Tibial artery (tissue), 4 donors: ENCODE measurements at places on chromosomes 1 and 21.
A peak's percentile ranks its signal among the peaks of the same experiment; 100 is the strongest.

DNA sequence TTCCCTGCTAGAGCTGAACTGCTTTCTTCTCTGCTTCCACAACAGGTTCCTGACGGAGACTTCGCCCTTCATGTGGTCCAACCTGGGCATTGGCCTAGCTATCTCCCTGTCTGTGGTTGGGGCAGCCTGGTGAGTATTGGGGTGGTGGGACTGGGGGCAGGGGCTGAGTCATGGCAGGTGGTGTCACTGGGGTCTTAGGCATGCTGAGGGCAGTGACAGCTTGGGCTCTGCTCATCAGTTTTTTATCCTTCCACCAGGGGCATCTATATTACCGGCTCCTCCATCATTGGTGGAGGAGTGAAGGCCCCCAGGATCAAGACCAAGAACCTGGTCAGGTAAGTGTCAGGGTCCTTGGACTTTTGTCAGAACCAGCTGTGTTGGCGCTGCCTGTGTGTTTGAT lies 1.3 kb downstream of the ATP6V0B start:
- no peak for DNase-seq

DNA sequence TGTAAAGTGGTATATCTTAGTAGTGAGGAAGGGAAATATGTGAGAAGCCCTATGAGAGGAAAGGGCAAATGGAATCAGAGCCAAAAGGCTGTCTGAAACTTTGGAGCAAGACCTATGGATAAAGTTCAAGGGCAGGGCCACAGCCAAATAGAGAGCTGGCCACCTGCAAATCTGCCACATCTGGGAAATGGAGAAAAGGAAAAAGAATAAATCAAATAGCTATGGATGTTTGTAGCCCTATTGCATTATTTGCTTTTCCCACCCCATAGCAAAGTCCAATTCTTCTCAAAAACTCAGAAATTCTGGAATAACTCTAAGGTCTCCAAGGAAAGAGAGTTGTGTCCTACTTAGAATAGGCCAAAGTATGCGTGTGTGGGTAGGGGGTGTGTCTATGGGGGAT lies 4.0 kb upstream of the HLX start:
- no peak for DNase-seq

DNA sequence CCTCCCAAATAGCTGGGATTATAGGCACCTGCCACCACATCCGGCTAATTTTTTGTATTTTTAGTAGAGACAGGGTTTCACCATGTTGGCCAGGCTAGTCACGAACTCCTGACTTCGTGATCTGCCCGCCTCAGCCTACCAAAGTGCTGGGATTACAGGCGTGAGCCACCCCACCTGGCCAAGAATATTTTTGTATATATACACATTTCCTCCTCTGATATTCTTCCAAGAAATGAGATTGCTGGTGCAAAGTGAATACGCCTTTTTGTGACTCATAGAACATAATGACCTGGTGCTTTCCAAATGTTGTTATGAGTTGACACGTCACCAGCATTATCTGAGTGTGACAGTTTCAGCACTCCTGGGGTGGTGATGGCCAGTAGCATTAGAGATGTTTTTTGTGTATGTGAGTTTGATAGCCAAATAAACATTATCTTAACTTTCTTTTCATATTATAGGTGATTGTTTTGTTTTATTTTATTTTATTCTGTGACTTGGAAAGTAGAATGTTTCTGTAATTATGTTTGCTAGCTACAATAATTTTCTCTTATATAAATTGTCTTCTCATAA lies 54.9 kb downstream of the KCNK1 start:
- DNase-seq: no peak

DNA sequence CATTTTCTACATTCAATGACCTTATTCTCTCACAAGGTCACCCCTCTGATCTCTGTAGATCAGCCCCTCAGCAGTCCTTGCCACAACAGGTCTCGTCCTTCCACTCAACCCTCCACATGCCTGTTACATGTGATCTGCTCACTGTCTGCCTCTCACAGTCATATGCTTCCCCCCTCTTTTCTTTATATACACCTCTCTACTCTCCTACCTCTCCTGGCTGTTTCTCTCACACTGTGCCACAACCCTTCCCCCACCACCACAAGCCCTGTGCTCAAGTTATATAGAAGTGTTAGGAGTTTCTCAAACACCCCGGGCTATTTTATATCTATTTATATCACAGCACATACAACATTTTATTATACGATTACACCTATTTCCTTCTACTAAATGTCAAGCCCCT lies 12.6 kb downstream of the B3GALNT2 start:
- DNase-seq: no peak

DNA sequence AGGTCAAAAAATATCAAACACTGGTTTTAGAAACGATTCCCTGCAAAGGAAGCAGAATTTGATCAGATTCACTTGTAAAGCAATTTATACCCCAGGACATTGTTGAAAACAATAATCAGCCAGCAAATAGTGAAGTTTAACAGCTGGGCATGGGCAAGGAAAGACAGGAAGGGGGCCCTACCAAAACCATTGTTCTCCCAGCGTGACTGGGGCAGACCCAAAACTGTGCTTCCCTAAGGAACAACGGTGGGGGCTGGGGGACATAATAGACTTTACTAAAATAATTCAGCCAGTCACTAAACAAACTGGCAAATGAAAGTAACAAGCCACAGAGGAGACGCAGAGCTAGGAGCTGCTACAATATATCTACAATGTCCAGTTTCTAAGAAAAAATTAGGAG lies 100.2 kb downstream of the AHCTF1 start:
- no peak for DNase-seq

GRCh38 chr1:78787544-78787943 lies 137.9 kb downstream of the IFI44 start:
- no peak for DNase-seq

DNA sequence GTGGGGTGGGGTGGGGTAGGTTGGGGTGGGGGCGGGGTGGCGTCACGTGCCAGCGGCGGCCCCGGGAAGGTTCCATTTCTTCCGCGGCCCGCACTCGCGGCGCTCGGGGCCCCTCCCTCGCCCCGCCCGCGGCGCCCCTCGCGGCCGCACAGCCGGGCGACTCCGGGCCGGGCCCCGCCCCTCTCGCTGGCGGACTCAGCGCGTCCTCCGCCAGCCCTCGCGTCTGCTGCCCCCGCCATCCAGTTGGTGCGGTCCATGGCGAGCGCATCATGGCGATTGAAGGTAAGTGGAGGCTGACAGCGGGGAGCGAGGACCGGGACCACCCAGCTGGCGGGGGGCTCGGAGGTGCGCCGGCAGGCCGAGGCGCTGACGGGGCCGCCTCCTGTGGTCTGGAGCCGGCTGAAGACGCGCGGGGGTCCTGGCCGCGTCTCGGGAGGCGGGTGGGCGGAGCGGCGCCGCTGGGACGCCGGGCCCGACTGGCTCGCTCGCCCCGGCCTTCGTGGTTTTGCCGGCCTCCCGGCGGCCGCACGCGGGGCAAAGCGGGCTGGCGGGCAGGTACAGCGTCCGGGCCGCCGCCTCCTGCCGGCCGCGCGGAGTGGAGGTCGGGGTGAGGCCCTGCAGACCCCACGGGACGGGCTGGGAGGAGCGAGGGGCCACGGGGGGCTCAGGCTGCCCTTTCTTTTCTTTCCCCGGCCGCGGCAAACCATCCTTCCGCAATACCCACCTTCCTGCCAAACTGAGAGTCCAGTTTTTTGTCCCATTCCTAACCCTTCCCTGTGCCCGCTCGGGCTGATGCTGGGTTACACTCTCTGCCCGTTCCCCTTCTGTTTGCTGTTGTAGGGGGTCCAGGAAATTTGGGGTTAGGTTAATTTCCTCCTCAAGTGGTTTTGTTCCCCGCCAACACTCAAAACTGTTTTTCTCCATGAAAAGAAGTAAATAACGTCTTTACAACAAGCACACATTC lies at the start of gene SYT14:
TSS of gene SYT14 (plus strand) at position 222 of the 964 bp plus-strand sequence. CDS start at position 270, 48 bp downstream.
- no peak for DNase-seq

DNA sequence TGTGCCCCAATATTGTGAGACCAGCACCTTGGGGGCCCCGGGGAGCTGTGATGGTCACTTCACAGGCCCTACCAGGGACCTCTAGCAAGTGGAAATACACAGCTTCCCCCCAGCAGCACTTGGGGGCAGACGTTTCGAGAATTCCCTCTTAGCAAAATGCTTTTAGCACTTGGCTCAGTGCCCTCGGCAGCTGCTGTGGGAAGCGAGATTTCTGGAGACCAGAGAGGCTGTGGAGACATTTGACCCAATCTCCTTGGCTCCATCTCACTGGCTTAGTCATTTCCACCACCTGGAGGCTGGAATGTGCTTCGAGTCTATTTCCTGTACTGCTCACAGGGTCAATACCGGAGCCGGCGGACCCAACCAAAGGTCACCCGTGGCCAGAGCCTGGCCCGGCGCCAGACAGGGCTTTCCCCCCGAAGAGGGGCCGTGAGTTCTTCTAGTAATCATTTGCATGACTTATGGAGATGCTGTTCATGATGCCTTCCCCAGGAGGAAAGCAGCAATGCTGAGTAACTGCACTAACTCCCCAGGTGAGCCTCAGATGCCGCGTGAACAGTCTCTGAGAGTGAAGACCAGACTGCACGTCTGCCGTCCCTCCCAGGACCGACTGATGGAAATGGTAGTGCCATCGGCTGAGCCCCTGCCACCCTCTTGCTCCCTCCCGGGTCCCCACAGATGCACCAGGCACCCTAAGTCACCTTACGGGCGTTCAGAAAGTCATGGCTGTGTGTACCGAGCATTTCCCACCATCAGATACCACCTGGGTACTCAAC lies 4.4 kb upstream of the C2CD2 start:
- DNase-seq: peak; percentile 89

DNA sequence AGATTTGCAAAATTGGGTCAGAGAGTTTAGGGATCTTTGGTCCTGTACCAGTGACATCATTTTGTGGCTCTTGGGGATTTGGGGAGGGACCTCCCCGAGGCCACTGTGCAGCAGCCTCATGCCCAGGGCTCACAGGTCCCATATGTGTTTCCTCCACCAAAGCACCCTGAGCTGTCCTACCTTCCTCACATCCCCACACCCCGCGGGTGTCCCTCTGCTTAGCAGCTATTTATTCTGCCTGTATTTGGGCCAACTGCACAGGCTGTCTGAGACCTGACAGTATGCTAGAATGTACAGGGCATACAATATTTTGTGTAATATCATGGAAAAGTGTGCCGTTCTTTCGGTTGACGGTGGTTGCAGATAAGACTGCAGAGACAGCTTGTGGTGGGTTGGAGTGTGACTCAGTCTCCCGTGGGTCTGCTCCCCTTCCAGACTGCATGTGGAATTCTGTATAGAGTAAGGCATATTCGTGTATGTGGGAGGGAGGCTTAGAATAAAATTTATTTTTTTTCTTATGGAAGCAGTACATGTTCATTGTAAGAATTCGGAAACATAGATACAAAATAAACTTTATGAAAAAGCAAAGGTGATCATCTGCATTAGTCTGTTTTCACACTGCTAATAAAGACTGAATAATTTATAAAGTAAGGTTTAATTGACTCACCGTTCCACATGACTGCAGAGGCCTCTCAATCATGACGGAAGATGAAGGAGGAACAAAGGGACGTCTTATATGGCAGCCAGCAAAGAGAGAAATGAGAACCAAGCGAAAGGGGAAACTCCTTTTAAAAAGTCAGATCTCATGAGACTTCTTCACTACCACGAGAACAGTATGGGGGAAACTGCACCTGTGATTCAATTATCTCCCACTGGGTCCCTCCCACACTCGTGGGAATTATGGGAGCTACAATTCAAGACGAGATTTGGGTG lies 84.4 kb downstream of the ADARB1 start:
- no peak for DNase-seq

GRCh38 chr1:51969038-51969705 lies 21.3 kb downstream of the RAB3B start:
- no peak for DNase-seq

DNA sequence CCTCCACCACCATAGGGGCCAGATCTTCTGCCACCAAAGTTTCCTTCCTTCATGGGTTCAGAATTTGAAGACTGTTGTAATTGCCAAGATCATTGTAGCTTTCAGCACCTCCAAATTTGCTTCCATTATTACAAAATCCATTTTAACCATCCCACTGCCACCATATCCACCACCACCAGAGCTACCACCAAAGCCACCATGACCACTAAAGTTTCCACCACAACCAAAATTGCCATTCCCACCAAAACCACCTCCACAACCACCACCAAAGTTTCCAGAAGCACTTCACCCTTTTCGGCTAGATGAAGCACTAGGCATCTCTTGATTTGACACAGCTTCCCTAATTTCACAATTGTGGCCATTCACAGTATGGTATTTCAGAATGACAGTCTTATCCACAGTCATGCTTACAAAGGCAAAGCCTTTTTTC lies 45.2 kb downstream of the SLC30A7 start:
- no peak for DNase-seq

DNA sequence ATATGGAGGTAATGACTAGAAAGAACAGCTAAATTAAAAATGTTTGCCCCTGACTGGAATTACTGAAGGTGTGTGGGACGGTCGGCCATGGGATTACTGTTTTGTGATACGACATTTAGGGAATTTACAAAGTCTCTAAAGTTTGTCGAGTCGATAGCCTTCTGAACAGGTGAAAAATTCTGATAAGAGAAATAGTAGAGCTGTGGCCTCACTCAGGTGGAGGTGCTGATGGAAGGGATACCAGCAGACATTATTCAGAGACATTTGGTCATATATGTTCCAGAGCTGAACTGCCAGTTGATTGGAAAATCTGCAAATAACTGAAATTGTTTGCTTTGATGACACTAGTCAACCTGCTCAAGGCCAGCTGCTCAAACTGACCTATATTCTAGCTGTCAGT lies 71.1 kb downstream of the ADCY10 start:
- no peak for DNase-seq

- peak; percentile 24 for DNase-seq
These were observed 300 bp downstream of the USP24 start for GRCh38 chr1:55214934-55215193.

DNA sequence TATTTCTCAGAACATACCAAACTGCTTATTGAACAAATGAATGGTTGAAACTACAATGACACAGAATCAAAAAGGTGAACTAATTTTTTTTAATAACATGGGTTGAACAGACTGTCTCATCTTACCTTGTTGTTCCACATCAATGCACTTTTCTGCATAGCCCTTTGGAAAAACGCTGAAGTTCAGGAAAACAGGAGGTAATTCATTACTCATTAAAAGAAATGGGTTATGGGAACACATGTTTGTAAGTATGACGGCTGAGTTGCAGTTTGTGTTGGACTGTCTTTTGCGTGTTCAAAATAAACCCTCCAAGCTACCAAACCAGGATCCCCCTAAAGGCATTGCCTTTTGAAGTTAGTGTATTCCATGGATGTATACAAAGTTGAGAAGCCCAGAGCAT lies 514.9 kb upstream of the PKN2 start:
- no peak for DNase-seq

GRCh38 chr1:100391675-100392074 lies 39.4 kb downstream of the CDC14A start:
- no peak for DNase-seq

DNA sequence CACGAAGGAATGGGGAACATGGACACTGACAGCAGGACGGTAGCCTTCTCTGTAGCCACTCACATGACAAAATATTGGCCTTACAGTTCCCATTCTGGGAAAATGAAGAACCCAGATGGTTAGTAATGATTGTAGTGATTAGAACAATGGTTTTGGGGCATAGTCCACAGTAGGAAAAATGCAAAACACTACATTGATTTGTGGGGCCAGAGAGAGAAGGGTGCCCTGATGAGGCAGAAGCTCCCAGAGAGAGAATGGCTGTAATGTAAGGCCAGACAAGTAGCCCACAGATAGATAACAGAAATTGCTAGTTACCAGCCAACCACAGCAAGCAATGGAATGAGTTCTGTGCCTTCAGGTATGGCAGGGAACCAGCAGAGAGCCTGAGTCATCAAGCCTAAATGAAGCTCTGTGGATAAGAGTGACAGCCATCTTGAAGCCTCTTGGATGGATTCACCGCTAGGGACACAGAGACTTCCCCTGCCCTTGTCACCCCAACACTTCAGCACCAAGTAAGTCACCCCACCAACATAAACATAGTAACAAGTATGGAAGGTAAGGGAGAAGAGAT lies 206.1 kb downstream of the BACH1 start:
- DNase-seq: no peak
